Activated gamma-delta T cell treated with Interleukin-2 at 50 U/mL for 16 hours (primary cell): ENCODE measurements at places on chromosomes 16 and 17.

GRCh38 chr16:71264299-71264698 is 24.9 kb downstream of the CMTR2 start:
- DNase-seq = no peak

DNA sequence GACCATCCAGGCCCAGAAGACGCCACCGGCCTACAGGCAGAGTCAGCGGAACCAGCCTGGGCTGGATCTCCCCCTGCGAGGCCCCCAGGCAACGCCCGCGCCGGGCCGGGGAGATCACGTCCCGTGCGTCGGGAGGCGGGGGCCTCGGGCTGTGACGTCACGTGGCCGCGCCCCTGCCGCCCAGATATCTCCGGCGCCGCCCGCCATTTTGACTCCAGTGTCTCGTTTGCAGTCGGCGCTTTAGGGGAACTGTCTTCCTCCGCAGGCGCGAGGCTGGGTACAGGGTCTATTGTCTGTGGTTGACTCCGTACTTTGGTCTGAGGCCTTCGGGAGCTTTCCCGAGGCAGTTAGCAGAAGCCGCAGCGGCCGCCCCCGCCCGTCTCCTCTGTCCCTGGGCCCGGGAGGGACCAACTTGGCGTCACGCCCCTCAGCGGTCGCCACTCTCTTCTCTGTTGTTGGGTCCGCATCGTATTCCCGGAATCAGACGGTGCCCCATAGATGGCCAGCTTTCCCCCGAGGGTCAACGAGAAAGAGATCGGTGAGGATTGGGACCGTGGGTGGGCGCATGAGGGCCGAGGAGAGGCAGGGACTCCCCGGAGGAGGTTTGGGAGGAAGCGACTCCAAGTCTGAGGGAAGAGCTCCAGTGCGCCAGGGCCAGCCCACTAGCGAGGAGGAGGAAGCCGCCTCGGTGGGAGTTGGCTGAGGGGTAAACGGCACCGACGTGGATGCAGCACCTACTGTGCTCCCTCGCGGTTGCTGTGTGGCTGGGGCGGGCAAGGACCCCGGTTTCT is at the start of gene WSB1:
Gene WSB1 (plus strand): TSS at position 217 of the 791 bp plus-strand sequence. CDS start 282 bp downstream, at position 499.
- peak; percentile 90 for DNase-seq

DNA sequence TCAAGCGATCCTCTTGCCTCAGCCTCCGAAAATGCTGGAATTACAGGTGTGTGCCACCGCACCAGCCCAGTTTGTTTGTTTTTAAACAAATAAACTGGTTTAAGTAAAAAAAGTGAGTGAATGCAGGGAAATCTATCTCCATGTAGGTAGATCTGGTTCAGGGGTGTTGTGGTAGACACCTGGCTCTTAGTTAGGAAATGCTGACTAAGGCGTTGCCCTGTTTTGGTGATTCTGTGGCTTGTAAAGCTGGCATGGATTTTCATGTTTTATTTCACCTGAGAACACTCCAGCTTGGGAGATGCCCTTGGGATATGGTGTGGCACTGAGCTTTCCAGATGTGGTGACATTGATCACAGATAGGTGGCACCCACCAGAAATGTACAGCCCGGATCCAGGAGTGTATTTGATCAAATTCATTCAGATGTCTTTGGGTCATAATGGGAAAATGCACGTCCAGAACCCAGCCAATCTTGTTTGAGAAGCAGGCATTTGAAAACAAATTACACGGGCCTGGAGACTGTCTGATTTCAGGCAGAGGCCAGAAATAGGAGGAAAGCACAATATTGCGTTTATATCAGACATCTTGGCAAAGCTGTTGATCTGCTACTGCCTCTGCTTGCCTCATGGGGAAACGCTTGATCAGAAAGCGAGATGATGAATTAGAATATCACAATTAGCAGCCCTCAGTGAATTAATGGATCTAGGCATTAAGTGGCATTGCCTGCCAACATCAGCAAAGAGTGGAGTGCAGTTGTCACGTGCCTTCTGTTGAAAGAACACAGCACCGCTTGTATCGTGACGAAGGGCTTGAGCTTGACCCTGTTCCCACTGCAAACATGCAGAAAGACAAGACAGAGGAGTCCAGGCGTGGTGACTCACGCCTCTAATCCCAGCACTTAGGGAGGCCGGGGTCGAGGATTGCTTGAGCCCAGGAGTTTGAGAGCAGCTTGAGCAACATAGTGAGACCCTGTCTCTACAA is 7.3 kb upstream of the IL34 start:
- DNase-seq = no peak

DNA sequence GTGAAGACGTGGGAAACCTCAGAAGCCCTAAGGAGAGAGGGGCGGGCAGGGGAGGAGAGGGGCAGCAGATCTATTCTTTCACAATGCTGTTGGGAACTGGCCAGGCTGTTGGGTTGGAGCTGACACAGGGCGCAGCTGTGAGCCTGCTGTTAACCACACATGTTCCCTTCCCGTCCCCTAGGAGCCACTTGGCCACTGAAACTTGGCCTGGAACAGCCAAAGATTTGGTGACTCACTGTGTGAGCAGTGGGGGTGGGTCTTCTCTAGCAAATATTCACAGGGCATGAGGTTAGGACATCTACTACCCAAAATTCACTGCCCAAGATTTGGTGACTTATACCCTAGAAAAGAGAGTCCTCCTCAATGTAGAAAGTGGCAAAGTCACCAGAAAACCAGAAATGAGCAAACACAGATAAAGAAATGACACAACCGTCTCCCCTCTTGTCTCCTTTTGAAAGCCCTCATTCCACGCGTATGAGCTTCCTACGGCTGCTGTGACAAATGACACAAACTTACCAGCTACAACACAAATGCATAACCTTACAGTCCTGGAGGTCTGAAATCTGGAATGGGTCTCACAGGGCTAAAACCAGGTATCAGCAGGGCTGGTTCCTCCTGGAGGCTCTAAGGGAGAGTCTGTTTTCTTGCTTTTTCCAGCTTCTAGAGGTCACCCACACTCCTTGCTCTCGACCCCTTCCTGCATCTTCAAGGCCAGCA is 6.3 kb downstream of the TBC1D16 start:
- DNase-seq = no peak

DNA sequence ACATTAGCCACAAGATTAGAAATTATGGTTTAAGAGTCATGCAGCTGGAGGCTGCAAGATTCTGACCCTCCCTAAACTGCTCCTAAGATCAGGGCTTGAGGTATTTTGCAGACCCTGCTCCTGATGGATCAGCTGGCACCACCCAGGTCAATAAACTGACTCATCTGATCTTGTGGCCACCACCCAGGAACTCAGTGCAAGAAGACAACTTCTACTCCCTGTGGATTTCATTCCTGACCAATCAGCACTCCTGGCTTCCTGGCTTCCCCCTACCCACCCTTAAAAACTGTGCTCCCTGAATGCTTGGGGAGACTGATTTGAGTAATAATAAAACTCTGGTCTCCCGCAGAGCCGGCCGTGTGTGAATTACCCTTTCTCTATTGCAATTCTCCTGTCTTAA is 25.0 kb upstream of the MILR1 start:
- no peak for DNase-seq

GRCh38 chr16:522320-523096 is 5.0 kb upstream of the CAPN15 start:
- DNase-seq = no peak

DNA sequence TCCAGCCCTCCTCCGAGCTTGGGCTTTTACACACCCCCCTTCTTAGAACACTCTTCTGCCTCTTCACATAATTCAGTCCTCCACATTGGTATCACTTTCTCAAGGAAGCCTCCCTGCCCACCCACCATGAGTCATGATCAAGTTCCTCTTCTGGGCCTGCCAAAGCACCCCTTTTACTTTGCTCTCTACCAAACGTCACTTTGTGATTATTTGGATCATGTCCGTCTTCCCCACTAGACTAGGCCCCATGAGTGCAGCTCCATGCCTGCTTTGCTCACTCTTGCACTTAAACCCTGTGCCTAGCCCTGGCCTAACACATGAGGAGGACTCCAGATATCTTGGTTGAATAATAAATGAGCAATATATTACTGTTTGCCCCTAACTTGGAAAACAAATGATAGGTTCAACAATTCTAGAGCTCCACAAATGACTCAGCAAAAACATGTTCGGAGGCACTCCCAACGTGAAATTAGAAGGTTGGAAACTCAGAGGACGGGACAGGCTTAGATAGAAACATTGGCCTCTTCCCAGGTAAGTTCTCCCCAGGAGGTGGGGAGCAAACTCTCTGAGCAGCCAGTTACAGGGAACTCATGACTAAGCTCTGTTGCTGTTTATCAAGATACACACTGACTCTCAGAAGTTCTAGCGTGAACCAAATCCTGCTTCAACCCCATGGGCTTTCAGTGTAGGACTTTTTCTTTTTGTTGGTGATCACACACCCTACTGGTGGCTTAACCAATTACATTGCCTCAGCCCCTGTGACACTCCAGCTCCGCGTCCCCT is 28.3 kb downstream of the G6PC1 start:
- no peak for DNase-seq

DNA sequence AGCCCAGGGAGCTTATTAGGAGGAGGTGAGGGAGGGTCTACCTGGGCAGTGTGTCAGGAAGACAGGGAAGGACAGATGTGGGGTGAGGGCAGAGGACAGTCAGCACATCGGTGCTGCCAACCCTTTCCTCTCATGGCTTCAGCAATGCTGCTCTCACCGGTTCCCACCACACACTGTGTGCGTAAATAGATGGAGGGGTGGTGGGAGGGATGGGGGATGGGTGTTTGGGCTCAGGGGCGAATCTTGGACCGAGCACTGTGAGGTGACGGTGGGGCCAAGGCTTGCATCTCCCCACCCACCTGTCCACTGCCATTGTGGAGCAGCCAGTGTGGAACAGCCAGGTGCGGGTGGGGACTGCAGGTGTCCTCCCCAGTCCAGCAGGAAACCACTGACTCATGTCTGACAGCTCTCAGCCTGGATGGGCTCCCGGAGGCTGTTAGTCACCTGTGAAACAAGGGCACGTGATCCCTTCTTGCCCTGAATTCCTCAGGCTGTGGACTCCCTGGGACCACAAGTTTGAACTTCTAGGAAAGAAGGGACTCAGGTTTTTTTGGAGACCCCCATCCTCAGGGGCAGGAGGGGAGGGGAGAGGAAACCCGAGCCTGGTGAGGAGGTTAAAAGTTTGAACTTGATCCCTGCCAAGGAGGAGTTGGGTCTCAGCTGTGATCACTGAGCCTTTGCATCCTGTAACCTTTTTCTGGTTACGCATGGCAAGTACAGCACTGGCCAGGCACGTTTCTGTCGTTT is 42.7 kb upstream of the SMPD3 start:
- no peak for DNase-seq

DNA sequence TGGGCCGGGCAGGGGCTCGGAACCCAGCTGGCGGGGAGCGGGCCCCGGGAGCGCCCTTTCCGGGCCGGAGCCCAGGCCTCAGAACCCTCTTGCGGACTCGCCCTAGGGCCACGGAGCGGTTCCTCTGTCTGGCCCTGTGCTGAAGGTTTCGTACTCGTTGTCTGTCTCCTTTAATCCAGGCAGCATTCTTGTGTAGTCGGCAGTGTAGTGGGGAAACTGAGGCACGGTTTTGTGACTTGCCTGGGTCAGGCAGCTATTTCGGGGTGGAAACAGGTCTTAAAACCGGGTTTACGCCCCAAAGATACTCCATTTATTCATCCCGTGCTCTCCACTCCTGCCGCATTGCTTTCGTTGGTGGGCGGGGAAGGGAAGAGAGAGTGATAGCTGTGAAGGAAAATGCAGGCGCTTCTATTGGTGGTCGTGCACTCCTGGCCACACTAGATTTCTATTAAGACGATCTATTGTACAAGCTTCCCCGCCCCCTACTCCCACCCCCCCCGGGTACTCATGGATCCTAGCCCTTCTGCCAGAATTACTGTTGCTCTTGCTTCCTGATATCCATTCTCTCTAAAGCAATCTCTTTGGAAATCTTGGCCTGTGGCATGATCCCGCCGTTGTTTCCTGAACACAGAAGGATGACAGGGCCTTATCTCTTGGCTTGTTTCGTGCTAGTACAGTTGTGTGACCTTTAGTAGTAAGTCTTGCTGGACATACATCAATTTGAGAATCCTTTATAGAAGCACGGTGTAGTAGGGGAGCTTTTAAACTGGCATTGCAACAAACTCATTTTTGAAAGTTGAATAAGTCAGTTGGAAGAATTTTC is 751 bp downstream of the DCAF7 start:
- no peak for DNase-seq

DNA sequence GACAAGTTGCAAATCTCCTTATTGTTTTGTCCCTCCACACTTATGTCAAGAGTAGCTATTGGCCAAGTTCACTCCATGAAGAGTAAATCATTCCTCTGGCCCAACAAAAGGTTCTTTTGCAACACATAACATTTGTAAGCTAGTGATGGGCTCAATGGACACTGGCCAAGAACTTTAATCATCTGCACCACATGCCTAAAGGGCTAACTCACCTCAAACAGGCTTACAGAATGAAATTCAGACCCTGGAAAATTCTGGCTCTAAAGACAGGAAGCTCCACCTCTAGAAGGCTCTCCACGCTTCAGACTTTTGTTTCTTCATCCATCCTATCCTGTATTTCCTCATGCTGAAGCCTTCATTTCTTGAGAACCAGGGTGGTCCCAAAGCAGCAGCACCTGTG is 10.9 kb upstream of the ANKFN1 start:
- DNase-seq = no peak

DNA sequence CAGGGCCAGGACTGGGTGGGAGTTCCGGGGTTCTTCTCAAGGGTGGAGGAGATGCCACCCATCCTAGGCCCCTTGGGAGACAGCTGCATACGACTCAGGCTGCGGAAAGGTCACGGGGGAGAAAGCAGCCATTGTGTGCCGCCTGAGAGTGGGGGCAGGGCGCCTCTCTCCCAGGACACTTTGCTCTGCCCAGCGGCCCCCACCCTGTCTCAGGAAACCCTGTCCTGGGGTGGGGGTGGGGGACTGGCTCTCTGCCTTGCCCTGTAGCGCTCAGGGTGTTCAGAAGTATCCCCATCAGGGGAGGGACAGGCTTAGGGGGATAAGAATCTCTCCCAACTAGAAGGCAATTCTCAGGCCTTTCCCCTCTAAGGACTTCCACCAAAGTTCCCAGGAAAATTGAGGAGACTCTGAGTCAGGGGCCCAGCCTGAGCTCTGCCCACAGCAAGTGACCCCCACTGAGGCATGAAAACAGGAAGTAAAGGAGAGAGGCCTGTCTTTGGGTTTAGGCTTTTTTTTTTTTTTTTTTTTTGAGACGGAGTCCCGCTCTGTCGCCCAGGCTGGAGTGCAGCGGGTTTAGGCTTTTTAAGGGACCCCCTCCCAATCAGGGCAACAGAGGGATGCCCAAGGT is 4.9 kb downstream of the GIT1 start:
- DNase-seq = no peak

GRCh38 chr16:11456741-11457140 is 111.5 kb downstream of the RMI2 start:
- no peak for DNase-seq

- DNase-seq = no peak
Observed at GRCh38 chr16:12539185-12539929, 264.3 kb downstream of the CPPED1 start.

GRCh38 chr17:22443061-22443460 is 750.7 kb downstream of the KCNJ18 start:
- no peak for DNase-seq

- DNase-seq = no peak
Observed at GRCh38 chr17:81992306-81993102, 15.1 kb downstream of the ASPSCR1 start.

- DNase-seq = no peak
Observed at GRCh38 chr17:30148376-30148775, 31.8 kb downstream of the NSRP1 start.

GRCh38 chr17:80953471-80954315 is 37.9 kb upstream of the CHMP6 start:
- DNase-seq = no peak

- DNase-seq = no peak
Observed at GRCh38 chr17:57684711-57685498, 60.2 kb downstream of the CCDC182 start.

GRCh38 chr16:28610595-28611191 is 849 bp upstream of the SULT1A1 start:
- DNase-seq = no peak
